Activated CD4-positive, CD25-positive, alpha-beta regulatory T cell treated with anti-CD3 and anti-CD28 coated beads, Interleukin-2, amount 50 U/mL, for 16 hours (primary cell): ENCODE measurements at places on chromosomes 3 and 15.

DNA sequence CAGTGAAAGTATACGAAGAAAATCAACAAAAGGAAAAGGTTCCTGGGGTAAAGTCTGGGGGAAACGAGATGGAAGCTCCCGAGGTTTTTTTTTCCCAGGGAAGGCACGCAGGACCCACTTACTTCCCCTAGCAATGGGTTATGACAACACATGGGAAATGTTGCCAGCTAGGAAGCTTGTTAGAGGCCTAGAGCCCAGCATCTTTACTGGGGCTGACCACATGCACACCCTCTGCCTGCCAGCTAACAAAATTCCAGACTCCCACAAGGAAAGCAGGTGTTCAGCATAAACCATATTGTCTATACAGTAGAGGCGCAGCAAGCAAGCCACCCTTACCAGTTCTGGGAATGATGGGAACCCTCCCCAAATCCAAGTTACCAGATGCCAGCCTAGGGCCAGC is 258.8 kb upstream of the NR2E3 start:
- DNase-seq, result no peak

GRCh38 chr3:105801397-105801796 is 67.4 kb downstream of the CBLB start:
- no peak for DNase-seq

GRCh38 chr3:41239587-41239986 is 40.3 kb downstream of the CTNNB1 start:
- DNase-seq, result no peak

DNA sequence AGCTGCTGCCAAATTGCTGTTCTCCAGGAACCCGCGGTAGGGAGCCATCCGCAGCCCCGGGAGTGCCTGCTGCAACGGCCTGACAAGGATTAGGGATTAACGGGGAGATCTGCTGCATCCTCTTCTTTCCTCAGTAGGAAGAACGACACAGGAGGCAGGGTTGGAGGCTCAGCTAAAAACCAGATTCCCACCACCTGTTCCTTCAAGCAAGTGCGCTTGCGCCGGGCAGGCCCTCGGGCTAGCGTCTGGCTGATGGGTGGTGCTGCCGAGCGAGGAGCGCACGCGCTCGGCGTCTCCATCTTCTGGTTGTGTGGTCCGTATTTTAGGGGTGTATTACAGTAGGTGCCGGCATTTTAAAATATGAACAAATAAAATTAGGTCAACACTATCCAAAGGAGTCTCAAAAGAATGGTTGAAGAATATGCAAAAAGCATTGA is 25.4 kb upstream of the SLC25A26 start:
- no peak for DNase-seq

GRCh38 chr3:141646760-141647561 is 91.1 kb upstream of the RNF7 start:
- no peak for DNase-seq

- DNase-seq, result no peak
These were observed 13.6 kb downstream of the PDZRN3 start for GRCh38 chr3:73611176-73611575.

DNA sequence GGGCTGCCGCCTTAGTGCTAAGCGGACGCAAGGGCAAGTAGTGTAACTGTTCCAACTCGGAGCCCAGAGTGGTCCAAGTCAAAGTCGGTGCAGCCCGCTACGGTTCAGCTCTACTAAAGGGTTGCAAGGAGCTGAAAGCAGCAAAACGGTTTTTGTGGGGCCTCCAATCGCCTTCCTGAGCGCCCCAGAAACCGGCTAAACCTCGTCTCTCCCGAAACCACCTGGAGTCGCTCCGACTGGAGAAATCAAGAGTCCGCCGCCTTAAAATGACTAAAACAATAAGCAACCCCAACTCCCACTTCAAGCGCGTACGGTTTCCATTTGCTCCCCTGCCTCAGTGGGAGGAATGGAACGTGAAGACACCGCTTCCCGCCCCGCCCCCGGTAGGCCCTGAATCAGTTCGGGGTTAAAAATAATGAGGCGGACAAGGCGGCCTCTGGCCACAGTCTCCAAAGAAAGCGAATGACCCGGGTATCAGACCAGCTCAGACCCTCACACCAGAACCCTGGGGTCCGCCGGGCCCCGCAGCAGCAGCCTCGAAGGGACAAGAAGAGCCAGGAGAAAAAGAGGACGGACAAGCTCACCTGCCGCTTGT is 401 bp downstream of the SEC11A start:
- no peak for DNase-seq

- no peak for DNase-seq
These were observed 46.8 kb downstream of the CHDH start for GRCh38 chr3:53799338-53799865.

GRCh38 chr15:62888623-62889022 is 153.9 kb upstream of the TPM1 start:
- DNase-seq, result no peak

DNA sequence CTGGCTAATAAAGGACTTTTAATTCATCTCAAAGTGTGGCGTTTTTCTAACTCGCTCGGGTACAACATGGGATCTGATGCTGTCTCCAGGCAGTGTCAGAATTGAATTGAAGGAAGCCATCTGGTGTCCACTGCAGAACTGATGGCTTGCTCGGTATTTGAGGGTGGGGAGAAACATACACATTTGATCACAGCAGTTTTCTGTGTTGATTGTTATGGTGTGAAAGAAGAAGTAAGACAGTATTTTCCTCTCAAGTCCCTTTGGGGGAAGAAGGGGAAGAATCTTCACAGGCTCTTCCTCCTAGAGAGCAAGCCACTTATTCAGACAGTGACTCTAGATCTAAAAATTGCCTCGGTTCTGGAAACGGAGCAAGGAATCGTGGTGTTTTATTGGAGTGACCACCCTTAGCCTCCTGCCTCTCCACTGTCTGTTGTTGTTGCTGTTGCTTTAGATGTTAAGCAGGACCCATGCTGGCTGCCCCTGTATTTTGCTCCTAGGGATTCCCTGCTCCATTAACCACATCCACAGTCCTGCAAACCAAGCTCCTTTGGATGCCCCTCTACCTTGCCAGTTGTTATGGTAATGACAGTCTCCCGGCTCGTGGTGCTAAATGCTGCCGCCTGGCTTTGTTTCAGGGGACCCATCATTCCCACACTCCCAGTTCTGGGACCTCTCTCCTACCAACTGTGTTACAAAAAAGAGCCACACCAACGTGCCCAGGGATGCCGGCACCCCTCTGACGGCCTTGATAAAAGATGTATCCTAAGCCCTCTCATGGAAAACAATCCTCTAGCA is 15.3 kb upstream of the MCCC1 start:
- DNase-seq, result no peak

GRCh38 chr3:194527726-194528125 is 40.9 kb upstream of the ATP13A3 start:
- DNase-seq, result no peak

GRCh38 chr15:35507932-35508638 is 37.9 kb downstream of the DPH6 start:
- DNase-seq, result no peak

DNA sequence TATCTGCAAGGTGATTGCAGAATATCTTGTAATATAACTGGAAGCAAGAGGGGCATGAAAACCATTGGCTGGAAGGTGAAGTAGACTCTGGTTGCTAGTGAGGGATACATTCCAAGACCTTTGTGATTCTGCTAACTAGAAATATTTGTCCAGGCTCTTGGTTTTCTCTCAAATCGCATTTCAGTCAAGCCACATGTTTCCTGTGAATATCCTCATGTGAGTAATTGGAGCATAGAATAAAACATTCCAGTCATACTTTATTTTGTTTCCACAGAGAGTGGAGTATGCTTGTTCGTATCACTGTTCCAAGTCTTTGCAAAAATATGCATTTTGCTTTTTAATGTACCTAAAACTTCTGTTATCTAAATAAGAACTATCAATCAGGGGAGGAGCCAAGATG is 850.0 kb downstream of the EPHA3 start:
- DNase-seq, result no peak

- no peak for DNase-seq
These were observed 6.9 kb downstream of the CP start for GRCh38 chr3:149214702-149215101.

DNA sequence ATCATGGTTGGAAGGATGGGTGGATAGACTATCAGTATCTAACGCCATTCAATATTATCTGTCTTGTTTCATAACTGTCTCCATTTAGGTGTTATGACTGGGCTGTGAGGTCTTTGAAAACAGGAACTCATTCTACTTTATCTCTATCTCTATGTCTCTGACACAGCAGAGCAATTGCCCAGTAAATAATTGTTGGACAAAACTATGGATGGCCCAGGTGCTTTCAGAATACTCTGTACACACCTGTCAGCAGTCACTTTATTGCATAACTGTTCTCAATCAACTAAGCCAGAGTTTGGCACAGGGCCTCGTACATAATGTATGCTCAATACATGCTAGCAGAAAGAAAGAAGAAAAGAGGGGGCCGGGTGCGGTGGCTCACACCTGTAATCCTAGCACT is 210.3 kb downstream of the OPA1 start:
- no peak for DNase-seq

DNA sequence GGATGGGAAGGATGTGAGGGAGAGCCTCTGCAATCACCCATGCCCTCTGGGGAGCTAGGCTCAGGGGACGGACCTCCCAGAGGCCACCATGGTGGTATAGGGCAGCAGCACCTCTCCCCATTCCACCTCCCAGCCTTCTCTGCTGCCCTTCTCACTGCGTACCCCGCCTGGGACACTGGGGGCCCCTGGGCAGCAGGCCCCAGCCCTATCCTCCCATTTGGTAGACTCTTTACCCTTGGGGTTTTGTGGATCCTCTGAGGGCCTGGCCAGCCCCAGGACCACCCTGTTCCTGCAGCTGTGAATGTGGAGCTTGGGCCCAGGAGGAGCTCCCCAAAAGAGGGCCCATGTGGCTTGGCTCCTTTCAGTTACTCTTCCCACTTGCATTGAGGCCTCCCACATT is 131.9 kb downstream of the DNAJB8 start:
- no peak for DNase-seq

DNA sequence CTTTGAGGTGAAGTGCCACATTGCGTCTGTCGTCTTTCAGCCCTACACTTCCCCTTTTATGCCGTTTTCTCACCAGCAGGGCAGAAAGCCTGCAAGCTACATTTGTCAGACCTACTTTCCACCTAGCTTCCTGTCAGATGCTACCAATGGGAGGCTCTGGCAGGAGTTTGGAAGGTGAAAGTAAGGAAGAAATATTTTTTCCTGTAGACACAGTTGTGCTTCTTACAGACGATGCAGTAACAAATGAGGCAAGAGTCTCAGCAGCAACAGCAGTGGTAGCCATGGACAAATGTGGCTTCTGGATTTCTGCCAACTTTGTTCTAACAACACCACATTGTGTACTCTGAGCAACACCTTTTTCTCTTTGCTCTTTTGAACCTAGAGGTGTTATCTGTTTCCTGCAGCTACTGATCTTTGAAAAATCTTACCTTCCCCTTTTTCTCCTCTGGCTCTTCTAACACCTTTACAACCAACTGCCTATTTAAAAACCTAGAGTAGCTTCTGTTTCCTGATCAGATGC is 70.6 kb upstream of the STT3B start:
- no peak for DNase-seq

DNA sequence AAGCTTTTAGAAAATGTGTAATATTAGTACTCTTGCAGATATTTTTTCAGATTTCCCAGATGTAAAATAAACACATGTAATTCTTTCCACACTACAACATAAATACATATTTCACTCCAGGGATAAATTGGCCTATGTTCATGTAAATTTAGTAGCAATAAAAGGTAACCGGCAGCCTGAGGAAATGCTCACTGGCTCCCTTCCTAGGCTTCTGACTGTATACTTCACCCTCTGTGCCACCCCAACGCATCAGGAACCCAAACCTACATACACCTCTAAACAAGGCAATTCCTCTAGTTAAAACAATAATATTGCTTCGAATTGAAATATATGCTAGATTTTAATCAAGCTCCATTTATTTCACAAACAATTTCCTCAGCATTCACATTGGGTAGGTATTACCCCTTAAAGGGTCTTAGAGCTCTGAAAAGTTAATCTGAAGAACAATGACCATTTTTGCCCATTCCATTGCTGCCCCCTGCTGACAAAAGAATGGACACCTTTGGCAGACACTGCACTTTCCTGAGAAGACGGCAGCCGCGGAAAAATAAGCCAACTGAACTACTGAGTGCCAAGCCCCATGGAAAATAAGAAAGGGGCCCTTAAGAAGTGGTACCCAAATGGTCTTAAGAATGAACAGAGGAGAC is 212.5 kb downstream of the OSBPL10 start:
- peak; percentile 14 for DNase-seq

DNA sequence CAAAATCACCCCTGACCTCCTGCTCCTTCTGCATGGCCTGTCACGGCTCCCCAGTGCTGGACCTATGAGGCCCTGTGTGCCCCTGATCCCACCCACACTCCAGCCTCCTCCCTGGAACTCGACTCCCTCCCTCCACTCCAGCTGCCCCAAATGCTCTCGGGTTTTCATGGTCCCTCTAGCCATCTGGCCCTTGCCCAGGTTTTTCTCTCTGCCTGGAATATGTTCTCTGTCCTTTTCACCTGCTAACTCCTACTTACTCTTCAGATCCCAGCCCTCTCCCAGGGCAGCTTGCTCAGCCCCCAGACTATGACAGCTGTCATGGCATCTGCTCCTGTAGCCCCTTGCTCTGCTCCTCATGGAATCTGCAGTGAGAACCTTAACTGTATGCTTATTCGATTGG is 30.3 kb downstream of the DUSP7 start:
- DNase-seq, result no peak

GRCh38 chr3:82618594-82618993 is 857.1 kb upstream of the GBE1 start:
- DNase-seq, result no peak

- no peak for DNase-seq
These were observed 116.0 kb downstream of the LIPC start for GRCh38 chr15:58547628-58548307.

GRCh38 chr3:169667166-169668071 is 3.9 kb upstream of the MECOM start:
- no peak for DNase-seq

DNA sequence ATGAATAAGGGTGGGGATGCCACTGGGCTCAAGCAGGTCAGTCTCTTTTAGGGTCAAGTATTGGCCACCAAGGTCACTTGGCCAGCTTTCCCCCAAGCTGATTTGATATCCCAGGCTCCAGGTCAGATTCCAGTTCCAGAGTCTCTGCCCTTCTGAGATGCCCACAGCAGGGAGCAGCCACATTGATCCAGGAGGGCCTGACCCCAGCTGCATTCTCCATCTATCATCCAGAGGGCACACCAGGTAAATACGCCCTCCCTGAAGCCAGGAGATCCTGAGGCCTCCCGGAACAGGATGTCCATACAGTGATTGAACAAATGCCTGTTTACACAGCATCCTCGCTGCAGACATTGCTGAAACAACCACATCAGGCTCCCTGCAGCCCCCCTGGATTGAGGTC is 264.6 kb upstream of the TLE3 start:
- no peak for DNase-seq
